ENCODE measurements at places on chromosomes 2 and 18.

- DNase-seq = no peak
Measured at GRCh38 chr2:184047536-184047935, 550.8 kb upstream of the ZNF804A start.

GRCh38 chr2:171956135-171956825 is 34.0 kb downstream of the HAT1 start:
- no peak for DNase-seq

GRCh38 chr2:101930847-101931246 is 60.9 kb upstream of the IL1R2 start:
- no peak for DNase-seq

DNA sequence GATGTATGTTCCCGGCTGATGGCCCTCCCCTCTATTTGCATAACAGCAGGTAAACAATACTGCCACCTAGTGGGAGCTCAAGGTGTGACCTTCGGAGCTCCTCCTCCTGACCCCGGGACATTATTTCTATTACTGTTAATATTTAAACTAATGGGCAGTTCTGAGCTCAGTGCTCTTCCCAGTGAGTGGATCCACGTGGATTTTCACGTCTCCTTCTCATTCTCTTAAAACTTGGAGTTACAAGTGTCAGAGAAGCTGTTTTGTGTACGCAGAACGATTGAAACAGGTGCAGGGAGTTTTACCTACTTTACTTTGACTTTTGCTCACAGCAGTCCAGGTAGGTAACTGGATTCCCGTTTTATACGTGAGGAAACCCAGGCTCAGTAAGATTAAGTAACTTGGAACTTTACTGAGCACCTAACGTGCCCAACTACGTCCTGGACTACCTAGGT is 127.3 kb downstream of the PRKCE start:
- peak; percentile 49 for DNase-seq

- DNase-seq = no peak
Measured at GRCh38 chr18:71443706-71444480, 1100.2 kb downstream of the CBLN2 start.

DNA sequence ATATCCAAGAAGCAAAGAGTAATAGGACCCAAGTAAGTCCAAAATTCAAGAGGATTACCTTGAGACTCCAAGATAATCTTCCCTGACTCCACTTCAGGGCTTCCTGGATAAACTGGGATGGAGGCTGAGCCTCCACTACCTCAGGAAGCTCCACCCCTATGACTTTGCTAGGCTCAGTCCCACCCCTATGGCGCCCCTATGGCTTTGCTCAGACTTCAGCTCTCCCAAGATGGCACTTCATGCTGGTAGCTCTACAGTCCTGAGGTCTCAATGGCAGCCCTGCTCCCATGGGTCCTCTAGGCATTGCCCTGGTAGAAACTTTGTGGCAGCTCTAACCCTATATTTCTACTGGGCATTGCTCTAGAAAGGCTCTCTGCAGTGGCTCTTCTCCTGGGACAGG is 69.9 kb upstream of the CHAC2 start:
- no peak for DNase-seq

DNA sequence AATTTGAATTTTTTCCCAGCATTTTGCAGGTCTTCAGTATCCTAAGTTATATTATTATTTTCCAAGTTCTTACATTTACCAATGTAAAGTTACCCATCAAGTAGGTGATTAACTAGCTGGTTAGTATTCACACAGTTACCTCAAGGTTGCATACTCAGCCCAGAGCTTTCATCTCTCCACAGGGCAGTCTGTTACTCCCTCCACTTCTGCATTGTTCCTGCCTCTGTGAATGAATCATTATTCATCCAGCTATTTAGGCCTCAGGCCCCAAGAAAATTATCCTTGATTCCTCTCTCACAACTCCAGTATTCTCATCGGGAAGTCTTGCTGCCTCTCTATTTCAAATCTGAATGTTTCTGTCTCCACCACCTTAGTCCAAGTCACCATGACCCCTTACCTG is 92.2 kb downstream of the SMC6 start:
- DNase-seq = no peak

DNA sequence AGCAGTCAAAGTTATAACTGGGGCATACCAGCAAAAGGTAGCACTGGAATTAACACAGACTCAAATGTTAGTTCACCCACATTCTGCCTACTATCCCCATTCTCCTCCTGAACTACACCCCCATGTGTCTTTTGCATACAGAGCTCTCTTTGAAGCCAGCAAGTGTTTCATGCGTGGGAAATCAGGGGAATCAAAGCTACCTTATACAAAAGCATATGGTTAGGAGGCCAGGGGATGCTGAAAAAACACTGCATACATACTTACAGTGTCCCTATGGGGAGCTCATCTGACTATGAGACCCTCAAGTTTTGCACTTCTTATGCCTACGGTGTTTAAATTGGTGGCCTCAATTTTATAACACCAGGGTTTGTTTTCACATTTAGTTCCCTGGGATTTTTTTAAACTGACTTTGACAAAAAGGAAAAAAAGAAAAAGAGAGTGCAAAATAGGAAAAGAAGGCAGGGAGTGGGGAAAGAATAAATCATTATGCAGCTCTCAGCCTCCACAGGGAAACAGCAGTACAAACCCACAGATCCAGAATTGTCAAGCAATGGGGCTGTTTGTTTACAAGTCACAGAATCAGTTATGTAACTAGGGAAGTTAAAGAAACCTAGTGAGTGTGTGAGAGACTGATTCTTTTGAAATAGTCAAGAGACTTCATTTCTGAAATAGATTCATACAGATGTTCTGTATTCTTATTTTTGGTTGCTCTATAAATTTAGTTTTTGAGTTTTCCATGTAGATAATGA is 20.1 kb upstream of the PPP3R1 start:
- DNase-seq = no peak

GRCh38 chr2:178418426-178418825 is 32.5 kb downstream of the PRKRA start:
- no peak for DNase-seq

- DNase-seq = no peak
Measured at GRCh38 chr18:24027156-24027827, 12.7 kb downstream of the TTC39C start.

DNA sequence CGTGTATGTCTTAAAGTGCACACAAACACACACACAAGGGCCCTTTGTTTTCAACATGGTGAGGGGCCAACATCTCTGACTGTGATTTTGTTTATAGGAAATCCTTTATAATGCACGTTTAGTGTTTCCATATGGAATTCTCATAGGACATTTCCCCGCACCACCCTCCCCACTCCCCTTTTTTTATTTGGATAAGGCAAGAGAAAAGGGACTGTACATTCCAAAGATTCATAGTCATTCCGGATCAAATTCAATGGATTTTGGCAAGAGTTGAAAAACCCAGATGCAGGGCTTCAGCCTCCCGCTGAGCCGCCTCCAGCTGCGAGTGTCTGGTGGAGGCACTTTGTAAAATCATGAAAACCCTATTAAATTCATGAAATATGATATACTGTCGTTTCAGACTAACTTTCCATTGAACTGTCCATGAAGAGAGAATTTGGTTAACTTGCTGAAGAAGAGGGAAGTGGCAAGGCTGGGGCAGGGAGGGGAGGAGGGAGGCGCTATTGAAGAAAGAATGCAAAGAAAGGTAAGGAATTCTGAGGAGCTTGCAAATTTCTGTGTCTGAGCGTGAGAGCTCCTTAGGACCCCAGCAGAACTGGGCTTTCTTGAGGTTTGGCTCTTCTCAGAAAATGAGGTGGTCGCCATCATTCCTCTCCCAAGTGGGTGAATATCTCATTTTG is 25.8 kb upstream of the SLC14A2 start:
- DNase-seq = no peak

DNA sequence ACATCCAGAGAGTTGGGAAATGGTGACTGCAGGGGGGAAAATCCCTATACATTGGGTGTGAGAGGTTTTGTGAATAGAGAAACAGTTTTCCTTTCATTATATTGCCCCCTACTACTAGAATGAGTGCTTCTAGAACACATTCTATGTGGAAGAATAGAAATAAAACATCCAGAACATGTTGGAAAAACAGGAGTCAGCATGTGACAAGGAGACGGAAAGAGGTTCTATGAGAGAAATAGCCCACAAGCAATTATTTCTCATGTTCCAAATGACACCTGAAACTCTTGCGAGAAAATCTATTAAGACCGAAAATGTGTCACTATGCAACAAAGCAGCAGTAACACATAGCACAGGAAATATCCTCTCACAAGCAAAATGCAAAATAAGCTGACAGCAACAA is 202.7 kb upstream of the SPOPL start:
- no peak for DNase-seq

- DNase-seq = no peak
Measured at GRCh38 chr2:71458413-71459083, 5.2 kb downstream of the DYSF start.

DNA sequence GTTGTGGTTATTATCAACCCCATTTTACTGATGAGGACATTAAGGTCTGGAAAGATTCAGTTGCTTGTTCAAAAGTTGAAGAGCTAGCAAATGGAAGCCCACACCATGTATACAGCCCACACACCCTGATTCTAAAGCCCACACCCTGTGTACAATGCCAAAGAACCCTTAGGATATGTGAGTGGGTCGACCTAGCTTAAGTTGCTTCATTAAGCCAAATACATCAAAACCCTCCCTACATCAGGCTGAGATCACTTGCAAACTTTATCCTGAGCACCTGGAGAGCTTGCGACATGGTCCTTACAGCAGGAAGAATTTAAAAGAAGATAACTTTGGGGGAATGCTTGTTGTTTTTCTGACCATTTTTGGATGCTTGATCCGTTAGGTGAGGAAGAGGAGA is 435 bp upstream of the ARHGAP25 start:
- no peak for DNase-seq

DNA sequence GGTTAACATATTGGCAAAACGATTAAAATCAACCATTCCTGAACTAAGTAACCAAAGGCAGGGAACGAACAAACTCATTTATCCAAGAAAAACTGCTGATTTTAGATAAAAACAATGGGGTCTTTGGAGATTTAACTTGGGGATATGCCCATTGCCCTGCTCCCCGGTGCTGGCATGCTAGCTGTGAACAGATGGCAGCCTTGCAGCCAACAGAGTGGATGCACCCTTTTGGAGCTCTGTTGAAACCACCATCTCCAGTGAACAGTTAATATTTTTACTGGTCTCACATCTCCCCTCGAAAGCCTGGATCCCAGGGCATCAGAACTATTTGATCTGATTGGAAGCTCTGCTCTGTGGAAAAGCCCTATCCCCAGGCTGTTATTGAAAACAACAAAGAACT is 303.1 kb downstream of the TGIF1 start:
- no peak for DNase-seq

GRCh38 chr2:232831496-232831895 is 38.6 kb upstream of the SNORC start:
- no peak for DNase-seq

Measured in stimulated activated CD8-positive, alpha-beta memory T cell treated with anti-CD3 and anti-CD28 coated beads, Interleukin-4, amount 100 ng/mL, for 1 hour (primary cell).